CD4-positive, alpha-beta T cell treated with Interleukin-1 beta for 1 hour (primary cell): ENCODE measurements at places on chromosomes 6 and 20.

- DNase-seq: no peak
These were observed 3.4 kb downstream of the MYT1 start for GRCh38 chr20:64167676-64168075.

DNA sequence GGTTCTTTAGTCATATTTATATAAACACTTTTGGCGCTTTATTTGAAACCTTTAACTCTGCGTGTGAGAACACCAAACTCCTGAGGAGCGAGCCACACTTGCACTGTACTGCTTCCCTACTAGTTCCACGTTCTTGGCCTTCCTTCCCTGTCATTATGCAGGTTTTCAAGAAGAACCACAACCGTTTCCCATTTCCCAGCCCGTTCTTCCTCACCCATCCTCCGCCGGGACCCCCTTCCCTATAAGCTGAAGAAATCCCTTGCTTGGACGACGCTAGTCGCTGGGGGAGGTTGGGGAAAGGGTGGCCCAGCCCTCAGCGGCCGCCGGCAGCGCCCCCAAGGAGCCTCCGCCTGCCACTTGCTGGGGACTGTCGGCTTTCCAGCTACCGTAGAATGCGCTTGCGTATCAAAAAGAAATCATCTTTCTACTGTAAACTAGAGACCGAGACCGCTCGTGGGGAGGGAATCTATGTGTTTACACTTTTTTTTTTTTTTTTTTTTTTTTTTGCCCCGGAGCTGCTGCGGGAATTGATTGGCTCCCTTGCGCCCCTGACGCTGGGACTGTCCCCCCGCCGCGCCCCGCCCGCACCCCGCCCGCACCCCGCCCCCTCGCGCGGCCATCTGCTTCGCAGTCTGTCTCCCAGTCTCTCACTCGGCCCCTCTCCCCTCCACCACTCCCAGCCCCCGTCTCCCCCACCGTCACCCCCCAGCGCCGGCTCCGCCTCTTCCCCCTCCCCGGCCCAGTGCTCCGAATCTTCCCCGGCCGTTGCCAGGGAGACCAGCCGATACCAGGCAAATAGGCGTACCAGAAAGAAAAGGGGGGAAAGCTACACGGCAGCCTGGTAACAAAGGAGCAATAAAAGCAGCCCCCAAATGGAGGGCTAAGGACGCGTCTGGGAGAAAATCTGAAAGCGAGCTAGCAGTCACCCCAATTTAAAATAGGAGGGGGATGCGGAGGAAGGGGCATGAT, 2.3 kb upstream of the MARCKS start:
- peak; percentile 18 for DNase-seq

GRCh38 chr6:11414176-11414963, 123.2 kb upstream of the TMEM170B start:
- DNase-seq: peak; percentile 54

- DNase-seq: peak; percentile 75
These were observed 44.9 kb upstream of the ID1 start for GRCh38 chr20:31560094-31560745.

- no peak for DNase-seq
These were observed 56.7 kb upstream of the APCDD1L start for GRCh38 chr20:58571693-58572427.

DNA sequence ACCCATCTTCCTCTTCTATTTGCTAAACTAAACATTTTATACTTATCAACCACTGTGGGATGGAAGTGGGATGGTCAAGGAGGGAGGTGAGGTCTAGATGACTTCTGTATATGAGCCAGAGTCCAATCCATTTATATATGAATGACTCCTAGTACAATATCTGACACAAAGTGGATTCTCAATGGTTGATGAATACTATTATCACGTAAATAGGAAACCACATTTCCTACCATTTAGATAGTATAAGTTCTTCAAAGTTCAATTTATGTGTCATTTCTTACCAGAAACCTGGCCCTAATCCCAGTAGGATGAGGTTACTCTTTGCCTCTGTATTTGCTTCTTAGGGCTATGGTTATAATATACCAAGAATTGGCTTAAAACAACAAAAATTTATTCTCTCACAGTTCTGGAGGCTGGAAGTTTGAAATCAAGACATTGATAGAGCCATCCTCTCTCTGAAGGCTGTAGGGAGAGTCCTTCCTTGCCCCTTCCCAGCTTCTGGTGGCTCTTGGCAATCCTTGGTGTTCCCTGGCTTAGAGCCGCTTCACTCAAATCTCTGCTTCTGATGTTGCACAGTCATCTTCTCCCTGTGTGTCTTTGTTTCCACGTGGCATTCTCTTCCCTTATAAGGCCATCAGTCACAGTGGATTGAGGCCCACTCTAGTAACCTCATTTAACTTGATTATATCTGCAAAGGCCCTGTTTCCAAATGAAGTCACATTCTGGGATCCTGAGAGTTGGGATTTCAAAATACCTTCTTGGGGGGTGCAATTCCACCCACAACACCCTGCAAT, 41.0 kb upstream of the RAB23 start:
- DNase-seq: no peak

DNA sequence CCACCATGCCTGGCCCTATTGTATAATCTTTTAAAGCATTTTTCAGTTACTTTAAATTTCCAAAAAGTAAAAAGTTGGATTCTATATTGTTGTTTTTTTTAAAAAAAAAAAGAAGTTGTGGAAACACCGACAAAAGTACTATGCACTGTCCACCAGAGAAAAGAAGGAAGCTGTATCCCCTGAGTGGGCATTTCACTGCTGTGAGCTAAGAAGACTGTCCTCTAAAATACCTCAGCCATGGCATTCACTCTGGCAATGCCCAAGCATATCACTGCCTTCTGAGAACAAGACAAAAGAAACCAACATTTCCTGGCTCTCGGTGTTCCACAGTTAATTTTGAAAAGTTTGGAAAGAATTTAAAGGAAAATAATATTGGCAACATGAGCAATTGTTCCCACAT, 117.8 kb downstream of the IPCEF1 start:
- DNase-seq: no peak

DNA sequence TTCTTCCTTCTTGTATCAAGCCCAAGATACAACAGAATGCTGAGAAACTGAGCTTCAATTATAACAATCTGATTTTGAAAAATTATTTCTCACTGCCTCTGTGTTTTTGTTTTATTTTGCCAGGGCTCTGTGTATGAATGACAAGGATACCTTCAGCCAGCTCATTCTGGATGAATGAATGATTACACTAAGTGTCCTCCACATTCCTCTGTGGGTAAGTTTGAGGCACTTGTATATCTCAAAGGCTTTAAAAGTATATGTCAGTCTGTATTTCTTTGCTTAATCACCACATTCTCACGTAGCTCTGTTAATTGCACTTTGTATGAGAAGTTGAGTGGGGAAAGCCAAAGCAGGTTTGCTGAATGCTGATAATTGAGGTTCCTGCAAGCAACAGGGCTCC, 95.1 kb downstream of the TIAM2 start:
- DNase-seq: no peak

DNA sequence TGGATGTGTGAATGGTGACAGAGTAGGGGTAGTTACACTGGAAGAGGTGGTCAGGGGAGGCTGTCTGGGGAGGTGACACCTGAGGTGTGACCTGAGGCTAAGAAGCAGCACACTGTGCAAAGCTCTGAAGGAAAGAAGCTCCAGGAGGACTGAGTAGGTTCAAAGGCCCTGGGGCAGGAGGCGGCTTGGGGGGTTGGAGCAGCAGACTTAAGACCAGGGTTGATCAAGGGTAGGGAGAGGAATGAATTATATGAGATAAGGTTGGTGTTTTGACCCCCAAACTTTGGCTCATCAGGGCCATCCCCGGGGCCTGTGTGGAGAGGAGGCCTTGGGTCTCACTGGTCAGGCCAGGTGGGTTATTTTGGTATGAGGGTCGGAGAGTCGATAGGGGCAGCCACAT, 166.1 kb downstream of the GRM4 start:
- no peak for DNase-seq

DNA sequence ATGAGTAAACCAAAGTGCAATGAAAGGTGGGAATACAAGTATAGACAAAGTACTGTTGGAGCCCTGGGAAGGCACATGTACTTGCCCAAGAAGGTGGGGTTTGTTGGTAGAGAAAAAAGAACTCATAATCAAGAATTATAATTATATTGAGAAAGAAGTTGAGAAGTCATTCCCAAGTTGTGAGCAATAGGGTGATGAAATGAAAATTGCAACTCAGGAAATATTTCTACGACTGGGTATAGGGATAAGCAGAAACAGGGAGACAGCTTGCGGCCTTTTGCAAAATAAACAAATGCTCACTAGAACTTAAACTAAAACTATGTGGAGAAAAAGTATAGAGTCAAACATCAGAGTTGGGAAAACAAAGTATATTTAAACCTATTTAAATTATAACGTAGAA, 250.7 kb upstream of the FAM83B start:
- no peak for DNase-seq

DNA sequence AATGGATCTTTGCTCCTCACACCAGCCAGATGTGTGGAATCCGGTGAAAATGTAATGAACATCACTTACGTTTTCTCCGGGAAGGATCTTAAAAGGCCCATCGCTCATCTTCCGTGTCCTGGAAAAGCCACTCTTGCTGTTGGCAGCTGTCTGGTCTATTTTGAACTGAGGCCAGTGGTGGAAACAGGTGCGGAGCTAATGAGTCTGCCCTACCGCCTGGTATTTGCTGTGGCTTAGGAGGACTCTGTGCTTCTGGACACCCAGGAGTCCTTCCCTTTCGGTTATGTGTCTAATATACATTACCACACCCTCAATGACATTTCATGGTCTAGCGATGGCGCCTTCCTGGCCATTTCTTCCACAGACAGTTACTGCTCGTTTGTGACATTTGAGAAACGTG, 264.2 kb upstream of the PREP start:
- DNase-seq: no peak

- DNase-seq: no peak
These were observed 37.5 kb upstream of the LCA5 start for GRCh38 chr6:79574630-79575225.
